NCI-H526 treated with DMSO at 0.1 percent for 48 hours (cell line): ENCODE measurements at places on chromosomes 12 and 14.

GRCh38 chr12:59389968-59390576 is 205.8 kb upstream of the SLC16A7 start:
- no peak for DNase-seq

GRCh38 chr14:92589213-92589852 is 75.8 kb downstream of the RIN3 start:
- no peak for DNase-seq

DNA sequence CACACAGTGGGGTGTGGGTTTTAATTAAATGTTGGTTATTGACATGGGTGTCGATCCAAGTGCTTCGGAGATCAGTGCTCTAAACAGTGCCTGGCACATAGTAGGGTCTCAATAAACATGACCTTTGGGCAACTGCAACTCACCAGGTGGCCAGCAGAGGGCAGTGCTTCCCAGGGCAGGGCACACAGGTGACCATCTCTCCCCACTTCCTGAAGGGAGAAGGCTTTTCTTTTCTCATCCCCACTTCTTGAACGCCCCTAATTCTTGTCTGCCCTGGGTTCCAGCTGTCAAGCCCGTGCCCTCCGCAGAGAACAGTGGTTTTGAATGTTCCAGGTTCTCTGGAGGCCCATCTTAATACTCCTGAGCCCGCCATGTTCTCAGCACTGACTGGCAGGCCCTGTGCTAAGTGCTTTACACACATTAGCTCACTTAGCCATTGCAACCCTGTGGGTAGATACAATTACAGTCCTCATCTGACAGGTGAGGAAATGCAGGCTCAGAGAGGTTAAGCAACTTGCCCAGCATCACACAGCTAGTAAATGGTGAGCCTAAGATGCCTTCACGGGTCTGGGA is 16.3 kb downstream of the RAPGEF3 start:
- peak; percentile 28 for DNase-seq

GRCh38 chr12:80807640-80808288 is 91.1 kb downstream of the MYF5 start:
- no peak for DNase-seq

DNA sequence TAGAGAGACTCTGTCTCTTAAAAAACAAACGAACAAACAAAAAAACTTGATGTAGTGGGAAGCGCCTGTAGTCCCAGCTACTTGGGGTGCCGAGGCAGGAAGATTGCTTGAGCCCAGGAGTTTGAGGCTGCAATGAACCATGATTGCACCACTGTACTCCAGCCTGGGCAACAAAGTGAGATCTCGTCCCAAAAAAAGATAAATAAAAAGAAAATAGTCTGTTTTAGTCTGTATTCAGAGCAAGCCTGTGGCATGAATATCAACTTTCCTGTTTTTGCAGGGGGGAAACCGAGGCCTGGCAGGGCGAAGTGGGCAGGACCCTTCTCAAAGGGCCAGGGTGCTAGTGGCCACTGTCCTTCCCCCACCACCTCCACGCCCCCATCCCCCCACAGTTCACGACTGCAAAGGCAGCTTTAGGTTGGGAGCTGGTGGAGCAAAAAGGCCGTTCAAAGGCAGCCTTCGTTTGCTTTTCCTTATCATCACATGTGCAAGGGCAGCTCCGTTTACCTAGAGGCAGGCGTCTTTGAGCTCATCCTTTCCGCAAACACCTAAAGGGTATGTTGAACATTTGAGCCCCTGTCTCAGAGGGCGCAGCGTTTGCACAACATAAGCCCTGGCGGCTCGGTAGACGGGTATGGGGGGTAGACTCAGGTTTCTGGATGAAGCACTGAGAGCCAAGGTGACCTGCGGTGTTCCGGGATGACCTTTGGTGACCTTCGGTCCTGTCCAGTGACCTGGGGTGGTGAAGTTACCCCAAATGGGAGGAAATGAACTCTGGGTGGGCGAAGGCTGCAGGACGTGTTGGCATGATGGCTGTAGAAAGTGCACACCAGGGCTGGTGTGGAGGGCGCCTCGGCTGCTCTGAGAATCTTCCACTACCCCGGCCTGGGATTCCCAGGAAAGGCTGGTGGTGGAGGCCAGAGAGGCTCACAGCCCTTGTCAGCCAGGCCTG is 8.7 kb upstream of the MEG3 start:
- no peak for DNase-seq

DNA sequence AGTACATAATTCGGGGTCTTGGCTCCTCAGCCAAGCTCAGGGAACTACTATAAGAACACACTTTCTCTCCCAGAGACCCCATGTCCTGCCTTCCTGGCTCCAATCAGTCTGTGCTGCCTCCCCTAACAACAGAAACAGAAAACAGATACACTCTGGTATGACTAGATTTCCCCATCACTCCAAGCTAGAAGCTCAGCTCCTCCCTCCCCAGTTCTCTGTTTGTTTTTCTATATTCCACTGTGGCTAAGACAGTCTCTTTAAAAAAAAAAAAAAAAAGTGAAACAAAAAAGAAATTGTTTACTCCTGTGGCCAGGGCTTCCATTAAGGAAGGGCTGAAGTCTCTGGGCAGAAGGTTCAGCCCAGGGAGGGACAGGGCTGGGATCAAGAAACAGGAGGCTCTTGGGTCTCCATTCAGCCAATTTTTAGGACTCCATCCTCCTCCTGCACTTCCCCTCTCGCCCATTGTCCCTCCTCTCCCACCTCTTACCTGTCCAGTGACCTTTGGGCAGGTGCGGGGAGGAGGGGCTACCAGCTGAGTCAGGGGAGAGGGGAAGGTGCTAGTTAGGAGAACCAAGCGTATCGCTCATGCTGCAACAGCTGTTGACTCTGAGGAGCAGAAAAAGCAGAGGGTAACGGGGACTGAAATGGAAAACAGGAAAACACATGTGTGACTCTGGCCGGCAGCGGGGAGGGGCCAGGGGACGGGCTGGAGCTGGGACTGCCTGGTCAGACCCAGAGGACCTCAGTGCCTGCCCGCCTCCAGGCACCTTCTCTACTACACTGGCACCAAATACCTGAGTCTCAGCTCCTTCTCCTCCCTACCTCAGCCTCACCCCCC is 4.1 kb upstream of the SLC7A7 start:
- no peak for DNase-seq
